ENCODE measurements at places on chromosomes 12 and 14.
A peak's percentile ranks its signal among the peaks of the same experiment; 100 is the strongest.

DNA sequence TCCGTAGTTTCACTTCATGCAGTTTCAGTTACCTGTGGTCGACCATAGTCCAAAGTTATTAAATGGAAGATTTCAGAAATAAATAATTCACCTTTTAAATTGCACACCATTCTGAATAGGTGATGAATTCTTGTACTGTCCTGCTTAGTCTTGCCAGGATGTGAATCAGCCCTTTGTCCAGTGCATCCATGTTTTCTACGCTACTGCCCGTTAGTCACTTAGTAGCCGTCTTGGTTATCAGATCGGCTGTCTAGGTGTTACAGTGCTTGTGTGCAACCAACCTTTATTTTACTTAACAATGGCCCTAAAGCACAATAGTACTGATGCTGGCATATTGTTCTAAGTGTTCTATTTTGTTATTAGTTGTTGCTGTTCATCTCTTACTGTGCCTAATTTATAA lies 146.7 kb downstream of the ACSS3 start:
- no peak for DNase-seq

GRCh38 chr12:77578466-77579220 lies 252.1 kb upstream of the NAV3 start:
- DNase-seq, result peak; percentile 32

DNA sequence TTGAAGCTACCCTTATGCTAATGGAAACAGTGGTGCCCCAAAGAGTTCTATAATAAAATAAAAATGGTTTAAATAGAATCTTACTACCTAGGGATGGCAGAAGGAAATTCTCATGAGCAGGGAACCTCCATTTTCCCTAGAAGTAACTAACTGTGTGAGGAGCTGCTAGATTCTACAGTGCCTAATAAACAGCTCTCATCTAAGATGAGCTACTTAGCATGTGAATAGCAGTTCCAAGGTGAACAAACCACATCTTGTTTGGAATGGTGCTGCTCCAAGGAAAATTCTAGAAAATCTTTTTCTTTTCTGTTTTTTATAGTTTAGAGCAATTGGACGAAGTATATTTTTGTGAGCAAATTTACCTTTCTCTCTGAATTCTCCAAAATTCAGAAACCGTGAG lies 1015.3 kb upstream of the NOVA1 start:
- DNase-seq, result no peak

- no peak for DNase-seq
Measured at GRCh38 chr12:70186436-70186835, 56.8 kb upstream of the CNOT2 start.

GRCh38 chr12:51951843-51952722 lies 584 bp downstream of the ACVR1B start:
- peak; percentile 51 for DNase-seq

GRCh38 chr14:103611215-103611614 lies 17.8 kb upstream of the KLC1 start:
- DNase-seq, result no peak

DNA sequence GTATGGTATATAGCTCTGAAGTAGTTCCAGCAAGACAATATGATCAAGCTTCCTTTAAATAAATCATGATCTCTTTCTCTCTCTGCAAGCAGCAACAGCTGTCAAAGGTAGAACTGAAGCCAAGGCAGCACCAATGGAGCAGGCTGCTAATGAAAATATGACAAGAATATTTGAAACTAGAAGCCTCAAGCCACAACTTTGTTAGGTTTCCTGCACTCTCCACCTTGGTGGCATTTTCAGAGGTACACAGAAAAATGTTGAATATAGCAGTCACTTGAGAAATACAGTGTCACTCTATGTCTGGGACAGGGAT lies 43.8 kb upstream of the PSMA6 start:
- DNase-seq, result no peak

- DNase-seq, result no peak
Measured at GRCh38 chr14:70350078-70350477, 9.4 kb downstream of the COX16 start.

DNA sequence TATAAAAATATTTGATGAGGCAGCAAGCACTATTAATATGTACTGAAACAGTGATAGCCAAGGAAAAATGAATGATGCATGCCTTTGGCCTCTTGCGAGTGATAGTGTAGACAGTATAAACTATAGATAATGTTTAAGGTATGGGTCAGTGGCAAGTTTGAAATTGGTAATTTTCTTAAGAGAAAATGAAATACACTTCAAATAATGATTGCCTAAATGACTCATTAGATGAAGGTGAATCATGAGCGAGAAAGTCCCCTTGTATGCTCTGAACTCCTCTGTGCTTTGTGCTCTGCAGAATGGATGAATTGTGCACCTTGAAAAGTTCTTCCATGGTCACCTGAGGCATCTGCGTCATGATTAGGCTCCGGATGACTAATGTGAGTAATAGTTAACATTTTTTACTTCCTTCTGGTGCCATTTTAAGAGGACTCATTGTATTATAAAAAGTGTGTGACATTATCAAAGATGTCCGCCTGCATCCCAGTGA lies 84.9 kb upstream of the RTL1 start:
- no peak for DNase-seq

GRCh38 chr12:9590441-9590840 lies 17.3 kb downstream of the KLRB1 start:
- no peak for DNase-seq

- DNase-seq, result no peak
Measured at GRCh38 chr12:72605975-72606374, 333.8 kb downstream of the TRHDE start.

DNA sequence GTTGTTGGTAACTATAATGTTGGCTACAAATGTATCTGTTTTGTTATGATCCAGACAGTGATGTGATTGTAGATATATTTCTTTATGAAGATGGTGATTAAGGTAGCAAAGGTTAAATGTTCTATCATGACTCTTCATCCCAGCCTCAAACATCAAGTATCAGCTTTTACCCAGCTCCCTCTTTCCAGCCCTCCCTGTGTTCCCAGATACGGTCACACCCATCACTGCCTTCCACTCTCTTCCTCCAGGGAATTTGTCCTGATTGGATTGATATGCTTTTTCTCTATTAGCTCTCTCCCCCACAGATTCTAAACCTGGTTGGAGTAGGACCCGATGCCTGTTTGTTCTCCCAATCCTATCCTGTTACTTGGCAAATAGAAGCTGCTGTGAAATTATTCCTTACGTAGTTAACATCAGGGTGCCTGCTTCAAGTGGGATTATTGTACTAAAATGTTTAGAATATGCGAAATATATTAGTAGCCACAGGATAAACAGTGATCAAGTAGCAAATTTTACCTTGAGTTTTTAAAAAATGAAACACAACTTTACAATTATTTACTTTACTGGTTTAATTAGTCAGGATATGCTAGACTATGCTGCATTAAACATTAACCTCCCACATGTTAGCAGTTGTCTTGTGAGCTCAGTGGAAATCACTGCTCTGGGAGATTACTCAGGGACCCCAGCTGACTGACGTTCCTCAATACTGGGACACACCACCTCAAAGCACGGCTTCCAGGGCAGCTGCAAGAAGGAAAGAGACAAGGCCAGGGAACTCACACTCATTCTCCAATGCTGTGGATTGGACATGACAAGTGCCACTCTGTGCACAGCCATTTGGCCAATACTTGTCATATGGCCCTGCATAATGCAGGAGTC lies 165.3 kb downstream of the ALX1 start:
- no peak for DNase-seq

DNA sequence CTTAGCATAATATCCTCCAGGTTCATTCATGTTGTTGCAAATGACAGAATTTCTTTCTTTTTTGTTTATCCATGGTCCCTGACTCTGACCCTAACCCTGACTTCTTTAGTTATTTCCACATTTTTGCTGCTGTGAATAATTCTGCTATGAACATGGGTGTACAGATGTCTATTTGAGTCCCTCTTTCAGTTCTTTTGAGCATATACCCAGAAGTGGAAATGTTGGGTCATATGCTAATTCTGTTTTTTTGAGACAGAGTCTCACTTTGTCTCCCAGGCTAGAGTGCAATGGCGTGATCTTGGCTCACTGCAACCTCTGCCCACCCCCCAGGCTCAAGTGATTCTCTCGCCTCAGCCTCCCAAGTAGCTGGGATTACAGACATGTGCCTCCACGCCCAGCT lies 33.1 kb downstream of the KNTC1 start:
- no peak for DNase-seq

GRCh38 chr12:92206596-92206995 lies 61.0 kb upstream of the BTG1 start:
- peak; percentile 11 for DNase-seq

DNA sequence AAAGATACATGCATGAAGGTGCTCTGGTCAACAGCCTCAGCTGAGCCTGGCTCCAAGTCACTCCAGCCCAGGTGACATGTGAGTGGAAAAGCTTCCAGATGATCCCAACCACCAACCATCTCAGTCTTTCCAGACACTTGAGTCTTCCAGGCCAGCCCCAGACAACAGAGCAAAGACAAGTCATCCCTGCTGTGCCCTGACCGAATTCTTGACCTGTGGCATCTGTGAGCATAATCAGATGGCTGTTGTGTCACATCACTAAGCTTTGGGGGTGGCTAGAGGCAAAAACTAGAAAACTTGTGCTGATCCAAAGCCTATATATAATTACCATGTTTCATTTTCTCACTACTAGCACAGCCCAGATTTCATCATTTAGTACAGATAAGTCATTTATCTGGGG lies 50.8 kb upstream of the ISM2 start:
- no peak for DNase-seq
